ENCODE measurements at places on chromosomes 4 and X. TPM values are rescaled to one million over a fixed set of nuclear protein-coding genes. Genes with fewer than 3 reads are reported as not detected.

TLL1 gene
- 2.6 TPM for total RNA-seq

RBM47 gene
- 2.6 TPM for total RNA-seq

LIMCH1 gene
- 87.2 TPM for total RNA-seq

PHOX2B gene
- total RNA-seq: not detected

ERAS gene
- total RNA-seq: not detected

SLC30A9 gene
- total RNA-seq: 27.1 TPM

PNCK gene
- total RNA-seq: not detected

FMR1NB gene
- total RNA-seq: not detected
